Stimulated activated CD8-positive, alpha-beta memory T cell treated with anti-CD3 and anti-CD28 coated beads, Interleukin-7, amount 100 ng/mL, for 24 hours (primary cell): ENCODE measurements at places on chromosomes 11 and 22.

DNA sequence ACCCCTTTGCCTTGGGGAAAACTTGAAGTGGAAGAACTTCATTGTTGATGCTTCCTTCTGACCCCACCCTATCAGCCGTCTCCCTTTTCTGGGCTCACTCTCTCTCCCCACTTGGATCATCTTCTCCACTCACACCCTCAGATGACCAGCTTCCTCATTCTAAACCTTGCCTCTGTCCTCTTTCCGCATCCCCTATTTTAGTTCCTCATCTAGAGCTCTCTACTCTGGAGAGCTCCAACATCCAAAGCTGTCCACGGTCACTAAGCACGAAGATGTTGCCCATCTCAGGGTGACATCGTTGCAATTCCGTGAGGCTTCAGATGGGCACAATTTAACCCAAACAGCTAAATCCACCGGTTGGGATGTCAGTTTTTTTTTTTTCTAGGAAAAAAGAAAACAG is 31.6 kb upstream of the ME3 start:
- DNase-seq, result no peak

DNA sequence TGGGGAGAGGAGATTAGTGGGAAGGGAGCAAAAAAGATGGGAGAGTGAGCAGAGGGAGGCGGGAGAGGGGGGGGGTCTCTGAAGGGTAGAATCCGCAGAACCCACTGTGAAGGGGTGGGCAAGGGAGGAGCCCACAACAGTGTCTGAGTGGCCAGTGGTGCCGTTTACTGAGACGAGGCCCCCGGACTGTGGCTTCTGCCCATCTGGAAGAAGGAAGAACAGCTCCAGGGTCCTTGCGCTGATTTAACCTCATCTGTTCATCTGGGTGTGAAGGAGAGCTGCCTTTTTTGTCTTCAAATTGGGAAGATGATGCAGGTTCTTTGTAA is 45.7 kb upstream of the ANO1 start:
- DNase-seq, result no peak

- DNase-seq, result no peak
These were observed 39.2 kb downstream of the PACS1 start for GRCh38 chr11:66109294-66109693.

DNA sequence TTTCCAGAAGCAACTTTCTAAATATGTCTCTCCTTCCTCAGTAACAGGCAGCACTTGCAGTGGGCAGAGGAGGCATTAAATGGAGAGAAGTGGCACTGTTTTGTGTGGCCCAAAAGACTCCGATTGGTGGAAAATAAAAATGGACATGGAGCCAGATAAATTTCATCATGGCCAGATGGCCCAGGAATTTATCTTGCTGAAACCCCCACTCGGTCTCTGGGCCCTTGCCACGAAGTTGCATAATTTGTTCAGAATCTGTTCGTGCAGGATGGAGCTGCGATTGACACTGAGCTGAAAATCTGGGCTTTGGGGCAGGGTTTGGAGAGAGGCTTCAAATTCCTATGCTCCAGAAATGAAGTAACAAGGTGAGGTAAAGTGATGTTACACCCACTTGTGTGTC is 65.5 kb downstream of the C11orf91 start:
- DNase-seq, result no peak

DNA sequence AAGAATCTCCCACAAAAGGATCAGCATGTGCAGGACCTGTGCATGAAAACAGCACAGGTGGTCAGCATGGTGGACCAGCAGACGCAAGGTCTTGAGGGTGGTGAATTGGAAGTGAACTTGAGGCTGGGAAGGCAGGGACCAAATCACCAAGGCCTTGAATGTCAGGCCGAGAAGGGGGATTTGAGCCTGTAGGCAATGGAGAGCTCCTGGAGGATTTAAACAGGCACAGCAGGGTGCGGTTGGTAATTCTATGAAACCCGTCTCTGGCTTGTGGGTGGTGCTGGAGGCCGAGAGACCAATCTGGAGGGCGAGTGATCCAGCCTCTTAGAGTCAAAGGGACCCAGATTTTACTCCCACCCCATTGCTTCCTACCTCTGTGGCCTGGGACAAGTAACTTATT is 2.4 kb downstream of the TSKU start:
- no peak for DNase-seq

- DNase-seq, result no peak
These were observed 78.9 kb upstream of the BIRC3 start for GRCh38 chr11:102238391-102238821.

GRCh38 chr22:25554238-25554671 is 10.2 kb upstream of the GRK3 start:
- no peak for DNase-seq

DNA sequence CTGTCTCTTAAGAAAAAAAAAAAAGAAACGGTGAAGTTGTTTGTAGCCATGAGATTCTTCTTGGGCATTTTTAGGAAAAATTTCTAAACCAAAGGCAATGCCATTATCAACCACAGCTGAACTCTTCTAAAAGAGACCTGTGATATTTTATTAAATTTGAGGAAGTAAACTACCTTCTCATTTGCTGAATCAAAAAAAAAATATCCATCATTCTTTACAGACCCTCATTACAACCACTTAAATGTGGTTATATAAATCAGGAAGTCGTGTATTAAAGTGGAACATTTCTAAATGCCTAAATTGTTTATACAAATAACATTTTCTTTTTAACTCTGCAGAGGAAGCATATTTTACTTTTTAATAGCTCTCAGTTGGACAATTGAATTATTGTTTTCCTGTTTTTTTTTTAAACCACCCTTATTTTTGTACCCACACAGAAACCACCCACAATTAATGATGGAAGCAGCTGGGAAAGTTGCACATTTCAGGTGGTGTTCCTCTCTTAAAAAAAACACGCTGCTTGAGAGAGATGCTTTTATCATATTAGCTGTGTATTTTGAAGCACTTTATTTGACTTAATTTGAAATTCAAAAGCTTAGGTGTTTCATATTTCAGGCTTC is 91.2 kb downstream of the ARHGAP42 start:
- no peak for DNase-seq
